ENCODE measurements at places on chromosomes 2 and 18.

DNA sequence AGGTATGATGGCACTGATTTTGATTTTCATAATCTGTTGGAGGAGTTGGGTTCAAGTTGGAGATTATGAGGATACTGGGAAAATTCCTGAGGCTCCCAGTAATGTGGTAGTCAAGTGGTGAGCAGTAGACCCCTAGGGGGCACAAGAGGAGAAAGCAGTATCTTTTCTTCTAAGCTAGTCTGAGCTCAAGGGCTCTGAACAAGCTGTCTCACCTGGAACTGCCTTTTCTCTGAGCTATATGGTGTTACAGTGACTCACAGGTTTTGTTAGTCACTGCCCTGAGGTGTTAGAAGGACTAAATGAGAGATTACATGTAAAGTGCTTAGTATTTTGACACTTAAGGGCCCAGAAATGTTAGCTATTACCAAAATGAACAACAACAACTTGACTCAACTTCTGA, 42.2 kb downstream of the CD302 start:
- no peak for DNase-seq

DNA sequence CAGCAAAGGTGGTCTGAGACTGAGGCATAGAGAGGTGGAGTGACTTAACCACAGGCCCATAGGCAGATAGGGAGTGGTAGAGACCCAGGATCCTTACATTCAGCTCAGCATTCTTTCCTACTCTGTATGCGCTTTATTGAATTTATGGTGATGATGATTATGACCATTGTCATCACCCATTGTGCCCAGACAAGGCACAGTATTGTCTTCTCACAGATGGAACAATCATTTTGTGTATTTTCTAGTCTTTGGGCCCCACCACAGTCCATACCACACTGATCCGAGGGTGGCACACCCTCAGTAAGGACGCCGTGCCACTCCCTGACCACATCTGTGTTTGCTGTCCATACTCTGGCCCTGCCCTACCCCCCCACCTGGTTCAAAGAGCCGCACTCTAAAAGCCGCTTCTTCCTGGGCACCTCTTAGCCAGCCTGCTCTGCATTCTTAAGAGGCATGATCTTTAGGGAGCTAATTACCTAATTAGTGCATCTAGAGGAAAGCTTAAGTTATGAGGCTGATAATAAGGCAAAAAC, 179.6 kb upstream of the SMAD2 start:
- DNase-seq: no peak

GRCh38 chr2:23903034-23903433, 23.9 kb downstream of the ATAD2B start:
- no peak for DNase-seq

DNA sequence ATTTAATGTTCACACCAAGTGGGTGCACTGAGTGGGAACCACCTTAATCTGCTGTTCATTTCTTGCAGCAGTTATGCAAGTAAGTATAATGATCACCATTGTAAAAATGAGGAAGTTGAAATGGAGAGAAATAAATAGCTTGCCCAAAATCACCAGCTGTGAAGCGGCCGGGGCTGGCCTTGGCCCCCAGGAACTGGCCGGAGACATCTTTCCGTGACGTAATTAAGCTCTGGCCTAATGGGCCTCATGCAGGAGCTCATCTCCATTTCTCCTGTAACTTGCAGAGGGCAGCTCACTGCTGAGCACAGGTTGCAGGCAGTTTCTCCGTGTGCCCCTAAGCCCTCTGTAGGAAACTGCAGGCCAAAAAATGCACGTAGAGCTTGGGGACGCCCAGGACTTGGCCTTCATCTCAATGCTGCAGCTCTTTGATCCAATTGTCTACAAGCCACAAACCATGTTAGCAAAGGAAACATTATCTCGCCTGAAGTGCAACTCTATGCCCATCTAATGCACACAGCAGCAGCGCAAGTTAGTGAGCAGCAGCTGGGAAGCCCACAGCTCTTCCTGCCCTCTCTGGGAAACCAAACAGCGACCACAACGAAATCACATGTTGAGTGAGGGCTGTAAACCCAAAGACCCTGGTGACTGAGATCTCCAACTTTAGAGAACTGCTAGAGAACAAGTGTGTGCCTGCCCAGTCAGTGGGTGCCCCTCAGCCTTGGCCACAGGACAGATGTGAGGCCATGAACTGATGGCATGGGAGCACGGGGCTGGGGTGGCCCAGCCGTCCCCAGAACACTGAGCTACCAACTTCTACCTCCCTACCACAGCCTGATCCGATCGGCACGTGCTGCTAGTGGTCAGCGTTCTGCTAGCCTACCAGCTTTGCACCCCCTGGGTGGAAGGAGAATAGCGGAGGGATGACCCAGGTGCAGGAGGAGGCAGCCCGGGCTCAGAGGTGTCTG, 28.8 kb downstream of the APCDD1 start:
- peak; percentile 68 for DNase-seq

DNA sequence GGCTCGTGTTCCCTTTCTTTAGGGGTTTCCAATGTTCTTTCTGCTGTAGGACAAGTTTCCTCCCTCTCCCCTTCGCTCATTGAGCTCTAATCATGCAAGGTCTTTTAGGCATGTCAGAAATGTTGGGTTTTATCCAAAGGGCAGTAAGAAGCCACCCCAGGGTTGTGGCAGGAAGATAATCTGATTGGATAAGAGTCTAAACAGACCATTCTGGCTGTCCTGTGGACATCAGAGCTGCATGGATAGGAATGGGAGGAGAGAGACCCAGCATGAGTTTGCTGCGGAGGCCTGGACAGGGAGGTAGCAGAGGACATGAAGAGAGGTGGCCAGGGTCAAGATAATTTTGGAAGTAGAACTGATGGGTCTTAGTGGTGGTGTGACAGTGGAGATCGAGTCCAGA, 88.2 kb downstream of the ACKR3 start:
- DNase-seq: no peak

DNA sequence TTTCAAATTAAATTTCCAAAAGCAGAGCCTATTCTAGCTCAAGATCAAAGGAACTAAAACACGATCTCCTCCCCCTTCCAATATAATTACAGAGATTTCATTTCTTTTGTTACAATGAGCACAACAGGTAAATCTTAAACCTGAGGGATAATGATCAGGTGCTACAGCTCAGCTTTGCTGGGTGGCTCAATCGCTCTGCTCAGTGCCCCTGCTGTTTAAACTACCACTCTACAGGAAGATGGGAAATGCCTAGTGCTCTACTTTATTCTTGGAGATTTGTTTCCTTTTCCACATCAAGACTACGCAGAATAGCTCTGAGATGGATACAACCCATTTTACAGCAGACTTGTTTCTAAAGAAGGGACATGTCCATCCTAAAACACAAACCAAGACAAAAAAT, 162.3 kb downstream of the TCF4 start:
- no peak for DNase-seq

DNA sequence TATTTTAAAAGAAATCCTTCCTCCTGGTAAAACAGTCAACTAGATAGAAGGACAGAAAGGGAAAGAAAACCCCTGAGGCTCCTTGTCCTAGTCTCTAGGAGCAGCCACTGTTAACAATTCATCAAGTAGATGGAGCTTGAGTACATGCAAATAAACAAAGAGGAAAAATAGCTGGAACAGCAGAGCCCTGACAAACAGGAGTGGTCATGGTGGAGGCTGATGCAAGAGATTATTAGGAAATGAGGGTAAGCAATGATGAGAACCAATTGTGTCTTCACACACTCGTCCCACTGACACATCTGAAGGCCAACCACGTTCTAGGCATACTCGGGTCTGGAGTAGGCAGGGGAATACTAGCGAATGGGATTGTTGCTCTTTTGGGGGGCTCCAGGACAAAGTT, 9.2 kb downstream of the DLGAP1 start:
- DNase-seq: no peak

DNA sequence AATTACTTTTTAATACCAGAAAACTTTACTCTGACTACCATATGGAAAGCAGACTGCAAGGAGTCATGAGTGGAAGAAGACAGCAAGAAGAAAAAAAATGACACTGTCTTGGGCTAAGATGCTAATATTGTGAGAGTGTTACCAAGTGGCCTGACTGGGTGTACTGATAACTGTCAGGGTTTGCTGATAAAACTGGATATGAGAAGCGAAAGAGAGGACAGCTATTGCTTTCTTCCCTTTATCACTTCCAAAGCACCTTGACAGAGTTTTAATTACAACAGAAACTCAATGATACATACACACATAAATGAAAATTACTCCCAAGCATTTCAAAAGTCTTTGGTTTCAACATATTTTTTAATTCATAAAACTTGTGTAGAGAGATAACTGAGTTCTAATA, 368.5 kb downstream of the ZEB2 start:
- no peak for DNase-seq

DNA sequence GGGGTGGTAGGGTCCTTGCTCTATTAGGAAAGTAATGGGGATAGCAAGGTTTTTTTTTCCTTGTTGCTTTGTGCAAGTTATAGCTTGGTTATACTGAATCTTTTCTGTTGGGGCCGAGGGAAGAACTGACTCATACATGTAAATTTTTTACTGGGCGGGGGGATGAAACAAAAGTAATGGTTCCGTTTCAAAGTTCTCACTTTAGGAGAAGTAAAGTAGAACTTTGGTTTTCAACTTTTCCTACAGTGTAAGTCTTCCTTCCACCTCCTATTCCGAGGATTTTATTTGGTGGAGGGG, 1.1 kb downstream of the AFTPH start:
- DNase-seq: peak; percentile 66

DNA sequence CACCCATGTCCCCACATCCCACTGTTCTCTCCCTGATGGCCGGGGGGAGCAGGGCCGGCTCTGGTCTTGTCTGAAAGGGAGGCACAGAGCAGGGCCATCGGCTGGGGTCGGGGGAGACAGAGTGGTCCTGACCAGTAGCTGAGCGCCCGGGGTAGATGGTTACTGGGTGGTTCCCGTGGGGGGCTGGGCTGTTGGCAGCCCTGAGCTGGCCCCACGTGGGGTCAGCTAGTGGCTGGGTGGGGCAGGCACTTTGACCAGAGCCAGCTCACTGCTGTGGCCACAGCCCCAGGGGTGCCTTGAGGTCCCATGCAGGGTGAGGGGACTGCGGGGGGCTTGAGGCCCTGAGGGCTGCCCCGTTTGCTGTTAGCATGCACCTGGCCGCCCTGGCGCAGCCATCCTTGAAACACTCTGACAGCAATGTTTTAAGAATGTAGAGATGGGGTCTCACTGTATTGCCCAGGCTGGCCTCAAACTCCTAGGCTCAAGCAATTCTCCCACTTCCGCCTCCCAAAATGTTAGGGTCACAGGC, 12.3 kb upstream of the NEU4 start:
- DNase-seq: no peak

DNA sequence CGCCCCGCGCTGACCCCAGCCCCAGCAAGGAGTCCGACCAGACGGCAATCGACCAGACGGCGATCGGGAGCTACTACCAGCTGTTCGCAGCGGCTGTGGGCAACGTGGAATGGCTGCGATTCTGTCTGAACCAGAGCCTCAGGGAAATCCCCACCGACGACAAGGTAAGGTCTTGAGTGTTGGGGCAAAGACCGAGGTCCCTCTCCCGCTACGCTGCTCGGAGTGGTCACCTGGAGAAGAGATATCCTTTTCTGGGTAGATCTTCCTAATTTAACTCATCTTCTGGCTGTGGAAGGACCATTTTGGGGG, 704 bp downstream of the ANKRD53 start:
- no peak for DNase-seq

DNA sequence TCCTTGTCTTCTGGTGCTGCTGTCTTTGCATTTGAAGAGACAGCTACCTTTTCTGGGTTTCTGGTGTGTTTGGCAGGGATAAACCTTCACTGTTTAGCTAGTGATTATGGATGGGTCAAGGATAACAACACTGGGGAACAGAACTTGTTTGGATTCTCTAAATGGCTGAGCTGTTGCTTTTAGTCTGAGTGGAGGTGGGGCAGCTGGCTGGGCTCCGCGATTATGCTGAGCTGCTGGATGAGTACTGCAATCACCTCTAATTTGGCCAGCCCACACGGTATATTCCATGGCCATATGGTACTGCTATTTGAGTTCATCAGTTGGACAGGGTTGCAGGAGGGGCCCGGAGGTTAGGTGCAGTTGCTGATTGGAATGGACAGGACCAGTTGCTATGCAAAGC, 361.6 kb upstream of the TFPI start:
- DNase-seq: no peak

GRCh38 chr2:74812787-74813590, 20.9 kb upstream of the HK2 start:
- no peak for DNase-seq

DNA sequence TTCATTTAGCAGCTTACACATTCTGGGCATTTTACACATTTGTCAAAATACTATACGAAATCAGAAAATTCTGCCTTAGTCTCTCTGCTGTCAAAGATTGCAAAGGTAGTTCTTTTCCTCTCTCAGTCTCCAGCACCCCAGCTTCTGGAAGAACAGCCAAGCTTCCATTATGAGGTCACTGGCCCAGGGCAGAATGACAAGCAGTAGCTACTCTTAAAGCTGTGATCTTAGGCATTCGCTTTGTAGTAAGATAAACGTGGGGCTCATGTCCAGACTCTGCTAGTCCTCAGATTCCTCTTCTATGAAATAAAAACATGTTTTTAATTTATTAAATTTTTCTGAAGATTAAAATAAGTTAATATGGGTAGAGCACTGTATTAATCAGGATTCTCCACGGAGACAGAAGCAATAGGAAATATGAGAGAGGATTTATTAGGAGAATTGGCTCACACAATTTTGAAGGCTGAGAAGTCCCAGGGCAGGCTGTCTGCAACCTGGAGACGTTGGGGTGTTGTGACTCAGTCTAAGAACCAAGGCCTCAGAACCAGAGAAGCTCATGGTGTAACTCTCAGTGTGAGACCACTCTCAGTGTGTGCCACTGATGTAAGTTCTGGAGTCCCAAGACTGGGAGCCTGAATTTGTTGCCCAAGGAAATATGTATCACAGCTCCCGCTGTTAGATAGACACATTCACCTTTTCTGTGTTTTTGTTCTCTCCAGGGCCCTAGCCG, 201.2 kb downstream of the CMPK2 start:
- DNase-seq: no peak

GRCh38 chr2:224284134-224284946, 117.6 kb downstream of the FAM124B start:
- DNase-seq: peak; percentile 69

DNA sequence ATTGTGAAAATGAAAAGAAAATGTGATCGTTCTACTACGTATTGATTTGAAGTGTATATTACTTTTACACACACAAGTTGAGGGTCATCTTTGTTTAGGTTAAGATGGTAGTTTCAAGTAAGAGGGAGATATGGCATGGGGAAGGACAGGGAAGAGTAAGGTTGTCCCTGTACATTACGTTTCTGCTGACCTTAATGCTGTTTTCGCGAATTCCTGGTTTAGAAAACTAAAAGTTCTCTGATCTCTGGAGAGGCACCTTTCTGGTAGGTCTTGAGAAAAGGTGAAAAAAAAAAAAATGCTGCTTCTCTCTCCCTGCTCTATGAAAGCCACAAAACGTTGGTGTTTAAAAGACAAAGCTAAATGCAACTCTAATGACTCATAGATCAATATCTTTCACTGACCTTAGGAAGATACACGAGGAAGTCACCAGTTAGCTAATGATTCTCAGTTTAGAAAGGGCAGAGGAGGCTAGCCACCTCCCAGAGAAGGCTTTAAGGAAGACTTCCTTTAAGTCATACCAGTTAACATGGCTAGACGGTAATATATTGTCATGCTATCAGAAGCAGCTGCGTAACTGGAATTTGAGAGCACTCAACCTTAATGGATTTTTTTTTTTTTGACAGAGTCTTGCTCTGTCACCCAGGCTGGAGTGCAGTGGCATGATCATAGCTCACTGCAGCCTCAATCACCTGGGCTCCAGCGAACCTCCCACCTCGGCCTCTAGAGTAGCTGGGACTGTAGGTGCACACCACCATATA, 13.2 kb downstream of the TXNDC2 start:
- DNase-seq: peak; percentile 84

All from inflammatory macrophage (primary cell).